ENCODE measurements at places on chromosomes 7 and 10.

DNA sequence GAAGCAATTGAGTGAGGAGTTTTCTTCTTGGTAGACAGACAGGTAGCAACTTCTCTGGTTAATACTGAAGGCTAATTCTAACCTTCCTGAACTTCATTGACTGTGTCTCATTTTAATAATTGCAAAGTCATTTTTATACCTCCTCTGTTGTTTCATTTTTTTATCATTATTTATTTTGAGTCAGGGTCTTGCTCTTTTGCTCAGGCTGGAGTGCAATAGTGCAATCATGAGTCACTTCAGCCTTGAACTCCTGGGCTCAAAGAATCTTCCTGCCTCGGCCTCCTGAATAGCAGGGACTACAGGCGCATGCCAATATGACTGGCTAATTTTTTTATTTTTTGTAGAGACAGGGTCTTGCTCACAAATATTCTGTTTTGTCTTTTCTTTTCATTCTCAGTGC is 45.4 kb downstream of the APBB1IP start:
- peak; percentile 31 for DNase-seq

- DNase-seq: no peak
Observed at GRCh38 chr10:48901319-48901718, 38.3 kb downstream of the LRRC18 start.

- no peak for DNase-seq
Observed at GRCh38 chr7:28112012-28112411, 68.6 kb downstream of the JAZF1 start.

- DNase-seq: peak; percentile 72
Observed at GRCh38 chr7:47602272-47603004, 20.5 kb upstream of the TNS3 start.

DNA sequence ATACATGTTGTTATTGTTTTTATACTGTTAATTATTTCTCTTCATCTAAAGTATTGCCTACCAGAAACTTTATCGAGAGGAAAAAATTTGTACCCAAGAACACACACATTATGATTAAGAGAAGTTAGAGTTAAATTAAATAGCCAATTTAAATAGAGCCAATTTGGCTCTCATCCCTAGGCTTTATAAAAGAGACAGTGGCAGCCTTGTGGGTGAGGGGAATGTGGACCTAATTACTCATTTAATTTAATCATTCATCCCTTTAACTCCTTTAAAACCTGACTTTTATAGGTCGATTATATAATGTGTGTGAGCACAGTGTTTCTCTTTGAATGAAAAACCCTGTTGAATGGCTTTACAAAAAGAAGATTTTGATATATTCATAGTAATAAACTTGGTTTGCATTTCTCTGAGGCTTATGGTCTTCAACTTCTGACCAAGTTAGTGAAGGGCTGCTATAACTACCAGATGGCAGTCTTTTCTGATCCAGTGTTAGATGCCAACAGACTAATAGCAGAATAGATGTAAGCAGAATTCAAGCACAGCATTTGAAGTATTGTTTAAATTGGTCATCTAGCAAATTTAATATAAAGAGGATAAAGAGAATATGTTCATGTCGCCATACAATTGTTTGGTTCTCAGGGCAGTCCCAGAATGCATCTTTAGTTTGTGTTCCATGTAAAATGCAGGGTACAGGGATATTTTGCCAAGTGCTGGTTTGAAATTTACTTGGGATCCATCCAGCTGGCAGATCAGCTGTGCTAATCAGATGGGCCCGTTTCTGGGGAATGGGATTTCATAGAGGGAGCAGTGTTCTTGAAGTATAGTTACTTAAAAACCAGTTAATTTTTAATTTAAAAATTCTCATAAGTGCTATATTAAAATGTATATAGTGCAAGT is 25.3 kb downstream of the ADD3 start:
- DNase-seq: peak; percentile 25

DNA sequence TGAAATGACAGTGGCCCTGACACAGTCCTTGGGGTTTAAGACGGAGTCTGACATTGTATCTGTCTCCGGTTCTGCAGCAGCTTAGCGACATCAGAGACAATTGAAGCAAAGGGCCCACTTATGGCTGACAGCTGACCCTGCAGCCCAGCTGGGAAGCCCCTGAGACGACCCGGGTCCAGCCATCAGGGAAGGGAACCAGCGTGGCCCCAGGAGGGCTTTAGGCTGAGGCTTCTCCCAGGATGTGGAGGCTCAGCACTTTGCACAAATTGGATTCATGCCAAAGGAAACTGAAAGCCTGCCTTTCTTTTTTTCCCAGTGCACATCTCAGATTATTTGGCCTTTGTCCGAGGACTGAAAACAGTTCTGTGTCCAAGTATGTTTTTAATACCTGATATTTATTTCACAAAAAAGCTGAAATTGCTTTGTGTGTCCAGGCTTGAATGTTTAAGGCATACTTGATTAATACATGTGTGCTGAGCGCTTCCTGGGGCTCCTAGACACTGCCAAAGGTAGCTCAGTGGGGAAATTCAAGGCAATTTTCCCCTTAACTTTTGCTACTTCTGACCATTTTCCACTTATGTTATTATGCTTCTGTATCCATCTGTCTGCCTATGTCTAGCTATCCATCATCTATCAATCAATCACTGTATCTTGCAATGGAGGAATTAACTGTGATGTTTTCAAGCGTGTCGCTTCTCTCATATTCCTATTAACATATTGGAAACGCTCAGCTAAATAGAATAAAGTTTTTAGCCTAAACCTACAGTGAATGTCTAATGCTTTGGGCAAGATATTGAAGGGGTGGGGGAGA is 34.8 kb downstream of the KLF6 start:
- DNase-seq: no peak

DNA sequence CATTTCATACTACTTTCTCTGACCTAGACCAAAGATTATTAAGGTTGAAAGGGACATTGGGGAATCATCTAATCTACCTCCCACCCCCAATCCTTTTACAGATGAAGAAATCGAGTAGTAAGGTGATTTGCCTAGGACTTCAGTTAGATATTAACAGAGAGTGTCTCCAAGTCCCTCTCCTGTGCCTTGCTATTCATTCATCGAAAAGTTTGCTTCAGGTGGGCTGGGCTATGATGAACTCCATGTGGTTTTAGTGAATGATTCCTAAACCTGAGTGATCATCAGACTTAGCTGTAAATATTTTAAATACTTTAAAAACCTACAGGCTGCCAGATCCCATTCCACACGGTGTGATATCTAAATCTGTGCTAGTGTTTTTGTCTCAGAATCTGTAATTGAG is 259.4 kb upstream of the SORCS1 start:
- peak; percentile 83 for DNase-seq

- peak; percentile 35 for DNase-seq
Observed at GRCh38 chr7:130276796-130277762, 10.4 kb downstream of the CPA2 start.

DNA sequence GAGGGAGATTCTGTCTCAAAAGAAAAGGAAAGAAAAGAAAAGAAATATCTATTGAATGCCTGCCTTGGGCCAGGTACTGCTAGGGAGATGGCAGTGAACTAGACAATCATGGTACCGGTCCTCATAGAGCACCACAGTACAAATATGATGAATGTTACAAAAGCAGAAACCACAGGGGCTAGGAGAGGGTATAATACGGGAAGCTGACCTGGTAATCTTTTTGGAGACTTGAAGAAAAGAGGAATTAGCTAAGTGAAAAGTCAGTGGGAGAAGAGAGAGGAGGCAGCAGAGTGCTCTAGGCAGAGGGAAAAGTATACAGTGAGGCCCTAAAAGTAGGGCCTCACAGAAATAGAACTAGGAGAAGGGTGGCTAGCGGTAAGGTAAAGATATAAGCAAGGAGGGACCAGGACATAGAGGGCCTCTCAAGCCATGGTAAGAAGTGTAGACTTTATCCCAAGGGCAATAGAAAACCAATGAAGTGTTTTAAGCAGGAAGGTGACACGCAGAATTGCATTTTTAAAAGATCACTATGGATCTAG is 42.8 kb upstream of the WNT8B start:
- no peak for DNase-seq

DNA sequence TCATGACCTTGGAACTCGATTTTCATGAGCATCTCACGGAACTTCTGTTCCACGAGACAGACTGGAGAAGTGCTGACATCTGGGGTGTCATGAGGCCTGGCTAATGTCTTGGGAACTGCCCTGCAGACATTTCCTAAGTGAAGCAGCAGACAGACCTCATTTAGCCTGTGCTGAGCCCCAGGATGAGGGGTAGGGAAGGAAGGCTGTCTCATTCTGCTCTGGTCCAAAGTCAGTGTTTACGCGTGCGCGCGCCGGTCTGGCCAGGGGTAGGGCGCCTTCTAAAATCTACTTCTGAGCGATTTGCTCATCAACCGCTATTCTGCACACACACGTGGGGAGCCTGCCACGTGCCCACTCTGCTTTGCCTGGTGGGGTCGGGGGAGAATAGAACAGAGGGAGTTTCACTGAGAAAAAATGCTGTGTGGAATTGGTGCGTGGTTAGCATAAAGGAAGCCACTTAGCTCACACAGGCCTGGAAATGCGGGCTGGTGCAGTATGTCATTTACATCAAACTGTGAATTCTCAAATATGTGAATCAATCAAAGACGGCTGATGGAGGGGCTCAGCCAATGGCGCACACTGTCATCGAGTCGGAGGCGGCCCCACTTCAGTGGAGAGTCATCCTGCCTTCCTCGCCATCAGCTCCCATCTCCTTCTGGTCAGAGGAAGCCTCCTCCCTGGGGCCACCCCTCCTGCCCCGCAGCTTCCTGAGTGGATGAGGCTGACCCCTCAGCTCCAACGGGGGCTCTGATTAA is 335.1 kb downstream of the ADARB2 start:
- no peak for DNase-seq

DNA sequence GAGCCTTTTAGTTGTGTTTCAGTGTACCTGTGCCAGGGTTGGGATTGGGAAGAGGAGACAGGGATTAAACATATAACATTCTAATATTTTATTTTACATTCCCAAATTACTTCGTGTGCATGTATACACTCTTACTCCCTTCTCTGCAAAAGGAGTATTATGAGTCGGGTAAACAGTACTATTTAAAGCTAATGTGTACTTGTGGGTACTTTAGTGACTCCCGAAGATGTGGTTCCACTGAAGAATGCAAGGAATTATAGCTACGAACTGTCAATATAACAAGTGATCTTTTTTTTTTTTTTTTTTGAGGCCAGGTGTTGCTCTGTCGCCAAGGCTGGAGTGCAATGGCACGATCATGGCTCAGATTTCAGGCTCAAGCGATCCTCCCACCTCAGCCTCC is 122.6 kb upstream of the RPA3 start:
- no peak for DNase-seq
